ENCODE measurements at places on chromosomes 4 and X.

DNA sequence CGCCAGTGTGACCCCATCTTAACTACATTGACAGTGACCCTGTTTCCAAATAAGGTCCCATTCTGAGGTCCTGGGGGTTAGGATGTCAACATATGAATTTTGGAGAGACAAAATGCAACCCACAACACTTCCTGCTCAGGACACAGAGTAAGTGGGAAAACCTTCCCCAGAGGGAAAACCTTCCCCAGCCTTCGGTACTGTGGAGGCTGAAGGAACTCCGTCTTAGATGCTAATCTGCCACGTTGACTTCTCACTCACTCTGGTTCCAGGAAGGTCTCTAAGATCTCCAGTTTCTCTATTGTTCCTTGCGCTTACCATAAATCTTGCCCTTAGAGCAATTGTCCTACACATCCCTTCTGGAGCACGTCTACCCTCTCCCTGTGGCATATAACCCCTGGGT, 29.7 kb upstream of the HMX1 start:
- no peak for DNase-seq

DNA sequence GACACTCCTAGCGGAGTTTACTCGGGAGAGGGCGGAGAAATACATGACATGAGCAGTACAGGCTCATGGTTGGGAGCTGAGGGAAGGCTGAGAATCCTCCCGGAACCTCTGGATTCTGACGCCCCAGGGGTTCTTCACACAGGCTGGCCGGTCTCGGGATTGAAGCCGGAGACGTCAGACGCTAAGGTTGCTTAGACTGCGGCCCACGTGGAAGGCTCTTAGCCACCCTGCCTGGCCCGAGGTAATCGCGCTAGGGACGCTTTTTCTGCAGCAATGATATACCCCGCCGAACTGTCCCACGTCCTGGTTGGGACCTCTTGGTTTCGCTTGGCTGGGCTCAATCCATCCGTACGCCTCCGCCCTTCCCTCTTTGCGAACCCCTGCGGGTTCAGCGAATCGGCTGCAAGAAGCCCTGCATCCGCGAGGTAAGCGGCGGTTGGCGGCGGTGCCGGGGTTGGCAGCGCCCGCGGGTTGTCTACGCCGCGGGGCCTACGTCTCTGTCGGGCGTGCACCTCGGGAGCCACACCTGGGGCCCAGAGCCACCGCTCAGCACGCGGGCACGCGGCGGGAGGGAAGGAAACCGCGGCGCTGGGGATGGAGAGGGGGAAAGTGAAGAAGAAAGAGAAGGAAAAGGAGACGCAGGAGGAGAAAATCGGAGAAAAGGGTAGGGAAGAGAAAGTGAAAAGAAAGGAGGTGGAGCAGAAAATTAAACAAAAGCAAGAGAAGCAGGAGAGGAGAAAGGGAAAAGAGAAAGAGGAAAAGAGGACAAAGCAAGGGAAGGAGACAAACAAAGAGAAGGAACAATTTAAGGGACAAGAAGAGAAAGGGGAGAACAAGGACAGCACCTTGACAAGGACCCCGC, at the start of gene ARL9:
TSS of gene ARL9 (plus strand) at position 523 of the 862 bp plus-strand sequence. CDS start at position 595, 72 bp downstream.
- DNase-seq, result peak; percentile 25

DNA sequence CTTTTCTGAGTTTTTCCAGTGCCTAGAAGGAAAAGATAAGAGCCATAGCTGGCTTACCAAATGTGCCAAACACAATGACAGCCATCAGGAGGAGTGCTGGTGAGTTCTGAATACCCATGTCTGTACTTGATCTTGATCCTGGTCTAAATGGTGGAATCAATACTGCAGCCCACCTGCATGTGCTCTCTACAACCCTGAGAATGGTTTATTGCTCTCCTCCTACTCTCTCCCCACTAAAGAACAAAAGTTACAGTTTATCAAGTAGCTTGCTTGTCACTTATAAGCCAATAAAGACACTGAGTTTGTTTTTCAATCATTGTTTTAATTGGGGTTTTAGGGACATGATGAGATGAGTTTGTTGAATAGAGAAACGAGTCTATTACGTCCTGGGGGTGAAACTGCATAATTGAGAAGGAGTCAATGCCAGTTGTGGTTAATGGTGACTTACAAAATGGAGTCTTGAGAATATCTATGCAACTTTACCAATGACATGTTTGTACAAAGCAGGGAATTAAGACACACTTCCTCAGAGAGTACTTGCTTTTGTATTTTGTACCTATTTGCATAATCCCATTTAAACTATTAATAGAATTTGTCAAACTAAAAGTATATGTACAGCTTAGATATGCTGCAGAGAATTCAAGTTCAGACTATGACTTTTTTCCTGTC, 20.8 kb upstream of the CXCL3 start:
- no peak for DNase-seq

DNA sequence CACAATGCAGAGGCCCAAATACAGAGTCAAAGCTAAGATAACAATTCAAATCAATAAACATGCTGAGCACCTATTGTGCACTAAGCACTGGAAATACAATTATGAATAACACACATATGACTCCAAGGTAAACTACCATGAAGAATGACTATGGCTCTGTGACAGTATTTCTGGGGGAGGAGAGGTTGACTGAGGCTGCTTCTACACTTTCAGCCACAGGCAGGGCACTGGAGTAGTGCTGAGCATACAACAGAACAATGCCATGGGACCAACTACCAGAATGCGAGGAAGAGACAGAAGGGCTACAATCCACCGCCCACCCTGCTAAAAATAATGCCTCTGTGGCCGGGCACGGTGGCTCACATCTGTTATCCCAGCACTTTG, 13.7 kb downstream of the TEC start:
- DNase-seq, result no peak

GRCh38 chrX:97200454-97200853, 316.7 kb downstream of the RPA4 start:
- DNase-seq, result no peak

GRCh38 chr4:37604461-37604860, 81.7 kb downstream of the RELL1 start:
- no peak for DNase-seq

DNA sequence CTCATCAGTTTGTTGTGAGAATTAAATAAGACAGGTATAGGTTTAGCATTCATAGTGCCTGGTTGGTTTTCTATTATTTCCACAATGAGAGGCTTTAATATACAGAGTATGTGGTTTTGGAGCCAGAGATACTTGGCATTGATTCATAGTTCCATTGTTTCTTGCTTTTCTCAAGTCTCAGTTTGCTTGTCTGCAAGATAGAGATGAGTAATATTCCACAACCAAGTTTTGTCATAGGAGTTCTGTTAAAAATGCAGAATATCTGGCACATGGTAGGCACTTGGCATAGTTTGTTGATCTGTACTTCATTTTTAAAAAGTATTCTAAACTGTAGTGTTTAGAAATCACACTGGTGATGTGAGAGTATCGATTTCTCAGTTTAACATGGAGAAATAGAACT, 37.5 kb upstream of the EDA2R start:
- no peak for DNase-seq

GRCh38 chr4:10182446-10183424, 66.1 kb upstream of the WDR1 start:
- DNase-seq, result no peak

GRCh38 chrX:3428792-3429191, 82.3 kb upstream of the MXRA5 start:
- DNase-seq, result no peak

- DNase-seq, result no peak
These were observed 84.2 kb downstream of the SORCS2 start for GRCh38 chr4:7276515-7276914.

- DNase-seq, result no peak
These were observed 60.5 kb upstream of the ENPEP start for GRCh38 chr4:110415478-110415877.

DNA sequence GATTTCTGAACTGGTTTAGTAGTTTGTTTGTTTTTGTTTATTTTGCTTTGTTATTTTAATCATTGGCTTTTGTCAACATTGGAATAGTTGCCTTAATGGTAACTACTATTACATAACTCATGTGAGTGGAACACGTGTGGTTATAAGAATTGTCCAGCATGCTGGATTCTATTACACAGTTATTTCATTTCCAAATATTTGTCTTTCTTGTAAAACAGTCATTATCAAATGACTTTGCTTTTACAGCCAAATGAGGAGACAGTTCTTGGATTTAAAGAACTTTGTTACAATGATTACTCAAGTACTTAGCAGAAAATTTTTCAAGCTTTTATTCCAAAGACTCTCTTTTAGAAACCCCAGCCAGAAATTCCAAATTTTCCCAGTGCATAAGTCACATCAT, 516.1 kb upstream of the MAGEB2 start:
- DNase-seq, result no peak

DNA sequence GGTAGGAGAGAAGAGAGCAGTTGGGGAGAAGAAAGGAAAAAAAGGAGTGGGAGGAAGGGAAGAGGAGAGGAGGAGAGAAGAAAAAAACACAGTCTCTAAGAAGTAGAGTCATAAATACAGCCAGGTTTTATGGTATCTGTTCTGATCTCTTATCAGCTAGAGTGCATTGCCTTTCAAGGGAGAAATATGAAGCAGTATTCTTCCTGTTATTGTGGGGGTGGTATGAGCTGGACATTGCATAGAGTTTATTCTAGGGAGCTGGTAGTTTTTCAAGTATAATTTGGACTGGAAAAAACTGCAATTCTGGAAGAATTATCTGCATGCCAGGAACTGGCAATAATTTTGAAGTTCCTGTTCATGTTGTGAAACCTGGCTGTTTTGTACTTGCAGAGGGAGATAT, 54.9 kb upstream of the TAB3 start:
- no peak for DNase-seq

- DNase-seq, result no peak
These were observed 72.6 kb downstream of the WWC2 start for GRCh38 chr4:183171484-183172267.

- no peak for DNase-seq
These were observed 138.8 kb upstream of the DCAF8L1 start for GRCh38 chrX:28120072-28120471.
